ENCODE measurements at places on chromosomes 16 and 17.

GRCh38 chr16:11783319-11784037 lies 13.6 kb downstream of the ZC3H7A start:
- DNase-seq: peak; percentile 26

GRCh38 chr17:19317359-19318095 lies 45.0 kb downstream of the B9D1 start:
- DNase-seq: no peak

DNA sequence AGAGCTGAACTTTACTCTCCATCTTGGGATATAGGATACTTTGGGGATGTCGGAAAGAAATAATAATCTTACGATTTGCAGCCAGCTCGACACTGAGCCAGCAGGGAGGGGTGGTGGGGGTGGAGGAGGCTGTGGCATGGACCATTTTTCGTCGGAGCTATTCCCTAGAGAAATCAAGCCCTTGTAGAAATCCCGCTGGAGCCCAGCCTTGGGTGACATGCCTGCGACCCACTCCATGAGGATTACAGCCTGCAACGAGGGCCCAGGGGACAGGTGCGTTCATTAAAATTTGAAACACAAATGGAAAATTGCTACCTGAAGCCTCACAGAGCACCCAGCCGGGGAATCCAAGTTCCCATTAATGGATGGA lies 82.8 kb upstream of the GSE1 start:
- DNase-seq: no peak

DNA sequence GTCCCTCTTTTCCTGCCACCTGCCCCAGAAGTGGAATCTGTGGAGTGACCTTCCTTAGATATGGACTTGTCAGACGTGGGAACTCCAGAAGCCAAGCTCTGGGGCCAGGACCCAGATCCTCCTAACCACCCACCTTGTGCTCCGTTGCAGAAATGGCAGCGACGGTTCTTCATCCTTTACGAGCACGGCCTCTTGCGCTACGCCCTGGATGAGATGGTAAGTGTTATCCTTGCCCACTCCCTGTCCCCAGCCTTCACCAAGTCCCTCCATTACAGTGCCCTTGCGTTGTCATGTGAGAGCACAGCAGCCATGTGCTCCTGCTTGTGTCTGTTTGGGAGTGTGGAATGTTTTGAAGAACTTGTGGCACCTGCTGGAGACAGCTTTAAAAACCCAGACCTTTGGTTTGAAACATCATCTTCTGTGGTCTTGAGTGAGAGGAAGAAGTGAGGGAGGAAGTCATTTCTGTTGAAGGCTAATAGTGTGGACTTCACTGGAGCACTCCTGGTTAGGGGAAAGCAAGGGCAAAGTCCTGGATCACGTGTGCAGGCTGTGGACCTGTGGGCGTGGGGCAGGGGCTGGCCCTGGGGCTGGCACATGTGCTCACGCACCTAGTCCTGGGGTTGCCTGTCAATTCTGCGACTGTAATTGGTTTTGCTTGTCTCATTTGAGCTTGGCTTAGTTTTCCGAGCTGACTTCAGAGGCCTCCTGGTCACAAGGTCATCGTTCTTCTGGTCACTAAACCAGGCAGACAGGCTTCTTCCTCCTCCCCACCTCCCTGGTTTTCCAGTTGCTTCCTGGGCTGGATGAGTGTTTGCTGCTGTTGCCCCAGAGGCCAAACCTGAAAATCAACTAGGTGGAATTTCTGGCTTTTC lies 35.8 kb downstream of the MPRIP start:
- DNase-seq: no peak

DNA sequence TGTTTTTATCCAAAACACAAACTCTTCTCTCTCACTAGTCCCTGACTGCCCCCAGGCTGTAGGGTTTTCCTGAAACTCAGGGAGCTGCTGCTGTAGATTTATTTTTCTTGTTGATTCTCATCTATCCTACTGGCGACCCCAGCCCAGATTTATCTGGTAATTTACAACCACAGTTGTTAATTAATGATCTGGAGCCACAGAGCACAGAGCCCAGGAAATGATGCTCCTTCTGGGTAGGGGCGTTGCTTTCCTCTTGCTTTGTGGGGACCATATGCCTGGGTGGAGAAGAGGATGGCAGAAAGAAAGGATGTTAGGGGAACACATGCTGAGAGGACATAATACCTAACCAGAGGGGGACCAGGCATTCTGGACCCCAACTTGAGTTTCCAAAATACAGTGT lies 7.4 kb upstream of the ETV4 start:
- no peak for DNase-seq

GRCh38 chr17:74164446-74165045 lies 38.9 kb upstream of the RPL38 start:
- no peak for DNase-seq

DNA sequence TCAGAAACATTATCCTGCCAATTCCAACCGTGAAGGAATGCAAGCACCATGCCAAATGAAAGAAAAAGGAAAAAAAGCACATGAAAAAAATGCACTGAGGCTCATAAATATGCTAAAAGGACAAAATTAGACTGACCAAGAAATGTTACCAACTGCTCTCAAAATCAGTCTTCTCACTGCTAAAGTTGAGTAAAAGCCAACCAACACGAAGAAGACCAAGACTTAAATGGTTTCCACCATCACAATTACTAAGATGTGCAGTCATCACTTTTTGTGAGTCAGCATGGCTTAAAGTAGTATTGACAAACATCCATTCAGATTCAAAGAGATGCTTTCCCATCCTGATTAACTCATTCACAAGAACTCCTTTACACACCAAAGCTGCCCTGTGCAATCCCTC lies 16.4 kb downstream of the CDYL2 start:
- no peak for DNase-seq

- no peak for DNase-seq
Observed at GRCh38 chr17:82103553-82104451, 5.8 kb upstream of the FASN start.

GRCh38 chr17:35548208-35548810 lies 10.8 kb upstream of the SLFN12L start:
- no peak for DNase-seq

- no peak for DNase-seq
Observed at GRCh38 chr17:49549311-49549605, 26.4 kb upstream of the NXPH3 start.

DNA sequence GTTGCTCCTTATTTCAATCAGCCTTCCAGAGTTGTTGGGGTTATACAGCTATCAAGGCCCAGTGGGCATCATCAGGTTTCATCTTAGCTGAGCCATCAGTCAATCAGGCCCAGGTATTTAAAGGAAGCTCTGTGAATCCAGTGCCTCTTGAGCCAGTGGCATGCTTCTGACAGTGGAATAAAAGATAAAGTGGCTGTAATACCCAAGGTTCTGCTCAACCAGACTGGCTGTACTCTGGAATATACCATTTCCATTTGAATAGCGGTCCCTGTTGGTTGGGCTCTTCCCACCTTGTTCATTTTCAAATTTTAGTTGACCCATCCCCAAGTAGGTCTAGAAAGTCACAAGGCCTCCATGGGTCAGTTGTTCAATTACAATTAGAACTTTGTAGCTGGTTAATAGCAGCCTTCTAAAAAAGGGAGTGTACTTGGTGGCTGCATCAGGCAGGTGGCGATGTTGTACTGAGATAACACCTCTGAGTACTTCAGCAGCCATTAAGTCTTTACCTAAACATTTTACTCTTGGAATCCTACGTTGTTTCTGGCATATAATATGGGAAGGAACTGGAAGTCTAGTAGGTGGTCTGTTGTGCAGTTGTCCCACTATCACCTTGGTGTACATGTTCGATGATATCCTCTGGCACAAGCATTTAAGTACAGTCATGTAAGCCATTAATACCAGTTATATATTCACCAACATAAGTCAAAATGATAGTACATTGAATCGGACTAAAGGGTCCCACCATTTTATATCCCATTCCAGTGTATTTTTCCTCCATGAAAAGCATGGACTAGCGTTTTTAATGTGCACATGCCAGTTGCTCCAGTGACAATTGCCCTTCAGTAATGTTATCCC lies 294.1 kb downstream of the BCAS3 start:
- DNase-seq: peak; percentile 75

- no peak for DNase-seq
Observed at GRCh38 chr16:24643489-24643888, 86.0 kb upstream of the TNRC6A start.

DNA sequence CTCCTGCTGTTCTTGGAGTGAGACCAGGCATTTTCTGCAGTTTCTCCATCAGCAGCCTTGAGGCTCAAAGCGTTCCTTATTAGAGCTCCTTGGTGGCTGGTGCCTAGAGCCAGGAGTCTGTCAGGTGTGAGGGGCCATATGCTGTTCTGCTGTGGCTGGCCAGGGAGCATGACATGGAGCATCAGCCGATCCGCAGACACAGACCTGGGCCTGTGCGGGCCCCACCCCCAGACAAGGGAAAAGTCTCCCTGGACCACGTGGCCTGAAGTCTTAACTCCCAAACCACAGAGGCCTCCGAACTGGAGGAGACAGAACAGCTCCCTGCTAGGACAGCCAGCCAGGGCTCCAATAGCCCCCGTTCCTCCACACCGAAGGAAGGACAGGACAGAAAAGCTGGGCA lies 162.7 kb upstream of the CIBAR2 start:
- no peak for DNase-seq

DNA sequence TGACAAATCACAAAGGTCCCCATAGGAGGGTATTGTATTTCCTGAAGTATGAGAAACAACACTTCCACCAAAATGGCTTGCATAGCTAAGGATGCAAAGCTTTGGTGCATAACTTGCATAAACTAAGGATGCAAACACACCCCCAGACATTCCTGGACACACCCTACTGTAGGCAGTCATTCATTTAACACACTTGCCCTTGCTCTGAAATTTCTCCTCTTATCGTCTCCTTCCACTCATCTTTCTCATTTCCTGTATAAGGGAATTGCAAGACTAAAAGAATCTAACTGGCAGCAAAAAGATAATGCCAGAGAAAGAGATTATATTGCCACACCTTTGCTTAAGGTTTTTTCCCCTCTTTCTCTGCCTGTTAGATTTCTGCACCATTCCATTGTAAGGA lies 28.3 kb downstream of the CHD9 start:
- DNase-seq: peak; percentile 20

GRCh38 chr17:36593656-36594316 lies 2.1 kb downstream of the DHRS11 start:
- peak; percentile 26 for DNase-seq

DNA sequence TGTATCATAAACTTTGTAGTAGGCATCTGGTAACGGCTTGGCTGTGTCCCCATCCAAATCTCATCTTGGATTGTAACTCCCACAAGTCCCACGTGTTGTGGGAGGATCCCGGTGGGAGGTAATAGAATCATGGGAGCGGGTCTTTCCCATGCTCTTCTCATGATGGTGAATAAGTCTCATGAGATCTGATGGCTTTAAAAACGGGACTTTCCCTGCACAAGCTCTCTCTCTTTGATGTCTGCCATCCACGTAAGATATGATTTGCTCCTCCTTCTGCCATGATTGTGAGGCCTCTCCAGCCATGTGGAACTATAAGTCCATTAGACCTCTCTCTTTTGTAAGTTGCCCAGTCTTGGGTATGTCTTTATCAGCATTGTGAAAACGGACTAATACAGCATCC lies 248.7 kb downstream of the SNX29 start:
- DNase-seq: no peak

DNA sequence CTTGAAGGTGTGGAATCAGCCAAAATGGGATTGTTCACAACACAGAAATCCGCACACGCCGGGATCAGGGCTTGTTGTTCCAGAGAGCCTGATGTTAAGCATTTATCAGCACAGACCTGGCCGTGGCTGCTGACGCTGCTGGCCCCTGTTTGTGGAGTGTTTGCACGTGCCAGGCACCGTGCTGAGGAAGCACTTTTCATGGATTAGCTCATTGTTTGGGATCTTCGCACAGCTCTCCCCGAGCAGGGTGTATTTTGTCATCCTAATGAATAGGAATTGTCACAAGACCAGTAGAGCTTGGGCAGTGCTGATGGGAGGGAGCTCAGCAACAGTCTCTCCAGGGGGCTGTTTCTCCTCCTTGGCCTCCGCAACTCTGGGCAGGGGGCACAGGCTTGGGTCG lies 160.4 kb upstream of the PLCG2 start:
- no peak for DNase-seq

- no peak for DNase-seq
Observed at GRCh38 chr16:52318302-52319009, 228.5 kb downstream of the TOX3 start.

- DNase-seq: peak; percentile 11
Observed at GRCh38 chr17:10226930-10227695, 28.7 kb upstream of the GAS7 start.

DNA sequence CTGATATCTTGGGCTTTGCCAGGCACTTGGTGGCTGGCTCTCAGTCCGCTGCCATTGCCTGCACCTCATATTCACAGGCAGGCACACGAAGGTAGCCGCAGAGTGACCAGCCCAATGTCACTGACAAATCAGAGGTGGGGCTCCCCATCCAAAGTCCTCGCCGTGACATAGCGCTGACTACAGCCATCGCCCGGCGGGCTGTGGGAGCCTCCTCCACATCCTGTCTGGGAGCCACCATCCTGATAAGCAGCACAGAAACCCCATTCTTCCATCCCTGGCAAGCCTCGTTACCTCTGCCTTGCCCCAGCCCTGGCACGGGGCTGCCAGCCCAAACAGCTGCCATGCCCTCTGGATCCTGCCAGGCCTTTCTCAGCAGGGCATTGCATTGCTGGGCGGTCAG lies 437.8 kb downstream of the SLC39A11 start:
- no peak for DNase-seq

DNA sequence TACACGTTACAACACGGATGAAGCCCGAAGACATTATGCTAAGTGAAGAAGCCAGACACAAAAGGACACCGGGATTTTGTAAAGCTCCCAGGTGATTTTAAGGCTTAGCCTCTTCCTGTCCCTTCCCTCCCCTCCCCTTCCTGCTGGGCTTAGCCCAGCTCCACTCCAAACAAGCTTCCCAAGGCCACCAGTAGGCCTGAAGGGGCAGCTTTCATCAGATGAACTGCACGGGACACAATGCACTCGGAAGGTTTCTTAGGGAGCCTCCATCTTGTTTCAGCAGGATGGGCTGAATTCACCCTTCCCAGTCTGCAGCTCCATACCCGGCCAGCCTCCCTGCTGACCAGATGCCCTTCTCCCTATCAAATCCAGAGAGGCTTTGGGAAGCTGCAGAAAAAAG lies 10.4 kb downstream of the MEFV start:
- DNase-seq: no peak

GRCh38 chr16:31085873-31086628 lies 2.7 kb downstream of the PRSS53 start:
- DNase-seq: no peak

GRCh38 chr16:57258226-57258909 lies 13.3 kb downstream of the ARL2BP start:
- no peak for DNase-seq

DNA sequence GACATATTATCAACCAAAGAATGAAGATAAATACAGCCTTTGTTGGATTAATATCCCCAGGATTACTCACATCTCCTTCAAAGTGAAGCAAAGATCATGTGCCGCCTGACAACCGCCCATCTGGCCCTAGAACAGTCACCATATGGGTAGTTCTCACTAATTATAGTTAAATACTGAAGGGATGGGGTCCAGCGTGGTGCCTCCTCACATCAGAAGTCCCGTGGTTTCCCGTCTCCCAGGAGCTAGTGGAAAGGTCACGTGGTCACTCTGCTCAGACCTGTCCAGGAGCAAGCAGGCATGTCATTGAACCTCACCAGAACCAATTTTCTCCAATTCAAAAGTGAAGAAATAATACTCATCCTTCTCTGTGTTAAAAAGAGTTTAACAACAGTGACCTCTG lies 434.5 kb downstream of the SHISA9 start:
- no peak for DNase-seq

GRCh38 chr17:76145231-76146052 lies 4.4 kb upstream of the FOXJ1 start:
- no peak for DNase-seq

GRCh38 chr16:57256601-57257395 lies 11.7 kb downstream of the ARL2BP start:
- peak; percentile 81 for DNase-seq

- peak; percentile 79 for DNase-seq
Observed at GRCh38 chr17:73304971-73305812, 6.6 kb downstream of the CDC42EP4 start.
